ENCODE measurements at places on chromosomes 6 and 20. TPM values are rescaled to one million over a fixed set of nuclear protein-coding genes. Genes with fewer than 3 reads are reported as not detected.

Gene SLC22A7
- not detected for total RNA-seq

Gene SUMO4
- total RNA-seq: 5.4 TPM

Gene RXRB
- 55.6 TPM for total RNA-seq

Gene HLA-DQB1
- total RNA-seq: 2.9 TPM

Gene LHFPL5
- total RNA-seq: not detected

DNA sequence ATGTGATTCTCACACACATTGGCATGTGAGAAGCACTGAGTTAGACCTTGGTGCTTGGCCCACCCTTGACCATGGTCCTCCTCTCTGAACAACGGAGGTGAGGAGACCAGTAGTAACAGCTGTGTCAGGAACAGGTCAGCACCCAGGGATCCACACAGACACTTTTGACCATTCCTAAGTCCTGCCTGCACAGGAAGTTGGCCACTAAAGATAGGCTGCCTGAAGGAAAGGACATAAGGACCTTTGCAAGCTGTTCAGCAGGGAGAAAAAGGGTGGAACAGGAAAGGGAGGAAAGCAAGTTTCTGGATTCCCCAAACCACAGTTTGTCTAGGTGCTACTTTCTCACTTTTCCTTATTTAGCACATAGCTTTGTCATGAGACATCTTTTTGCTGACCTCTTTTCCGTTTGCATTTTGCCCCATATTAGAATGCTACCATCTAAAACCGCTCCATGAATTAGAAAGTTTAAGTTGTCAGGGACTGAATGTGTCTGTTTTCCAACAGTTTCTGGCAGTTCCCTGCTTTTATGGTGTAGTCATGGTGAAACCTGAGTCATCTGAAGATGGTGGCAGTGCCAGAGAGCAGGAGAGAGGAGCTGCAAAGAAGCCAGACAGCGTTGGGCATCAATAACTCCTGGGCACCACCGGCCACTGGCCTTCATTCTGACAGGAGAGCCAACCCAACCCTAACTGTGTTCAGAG is 1.1 kb upstream of the CD109 start:
- peak overlapping the region; percentile 93 for H3K4me3 ChIP-seq
- peaks cover 54% of the 10 kb centered on the region for H3K4me1 ChIP-seq
- peaks cover 29% of the 10 kb centered on the region for H3K36me3 ChIP-seq
- DNase-seq: peak; percentile 25

- peak overlapping the region; percentile 85 for H3K4me3 ChIP-seq
- H3K4me1 ChIP-seq: peaks cover 74% of the 10 kb centered on the region
- peak overlapping the region; percentile 94 for H3K27ac ChIP-seq
- no peaks in the 10 kb centered on the region for H3K27me3 ChIP-seq
- no peaks in the 10 kb centered on the region for H3K36me3 ChIP-seq
Observed at GRCh38 chr6:2853769-2854395, 12.2 kb upstream of the SERPINB1 start.

GRCh38 chr6:163354761-163355425 is 59.6 kb upstream of the QKI start:
- no peaks in the 10 kb centered on the region for H3K4me1 ChIP-seq
- no peak overlapping the region for H3K4me3 ChIP-seq
- no peak overlapping the region for H3K27ac ChIP-seq
- no peak for DNase-seq
- peaks cover 6% of the 10 kb centered on the region for H3K27me3 ChIP-seq

GRCh38 chr20:57263801-57264792 is 2.3 kb downstream of the BMP7 start:
- H3K4me1 ChIP-seq: peaks cover 18% of the 10 kb centered on the region
- peak; percentile 12 for DNase-seq
- H3K4me3 ChIP-seq: peak overlapping the region; percentile 55
- H3K27ac ChIP-seq: no peak overlapping the region
- no peaks in the 10 kb centered on the region for H3K36me3 ChIP-seq

DNA sequence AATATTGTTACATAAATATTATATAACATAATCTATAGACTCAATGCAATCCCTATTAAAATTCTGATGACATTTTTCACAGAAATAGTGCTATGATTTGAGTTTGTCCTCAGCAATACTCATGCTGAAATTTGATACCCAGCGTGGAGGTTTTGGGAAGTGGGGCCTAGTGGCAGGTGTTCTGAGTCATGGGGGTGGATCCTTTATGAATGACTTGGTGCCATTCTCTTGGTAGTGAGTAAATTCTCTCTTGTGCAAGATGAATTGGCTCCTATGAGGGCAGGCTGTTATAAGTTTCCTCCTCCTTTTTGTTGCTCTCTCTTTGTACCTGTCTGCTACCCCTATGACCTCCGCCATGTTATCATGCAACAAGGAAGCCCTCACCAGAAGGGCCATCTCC is 65.8 kb downstream of the SHPRH start:
- no peaks in the 10 kb centered on the region for H3K27me3 ChIP-seq
- peak; percentile 24 for DNase-seq
- H3K4me1 ChIP-seq: no peaks in the 10 kb centered on the region
- no peak overlapping the region for H3K27ac ChIP-seq
- H3K36me3 ChIP-seq: peaks cover 12% of the 10 kb centered on the region

DNA sequence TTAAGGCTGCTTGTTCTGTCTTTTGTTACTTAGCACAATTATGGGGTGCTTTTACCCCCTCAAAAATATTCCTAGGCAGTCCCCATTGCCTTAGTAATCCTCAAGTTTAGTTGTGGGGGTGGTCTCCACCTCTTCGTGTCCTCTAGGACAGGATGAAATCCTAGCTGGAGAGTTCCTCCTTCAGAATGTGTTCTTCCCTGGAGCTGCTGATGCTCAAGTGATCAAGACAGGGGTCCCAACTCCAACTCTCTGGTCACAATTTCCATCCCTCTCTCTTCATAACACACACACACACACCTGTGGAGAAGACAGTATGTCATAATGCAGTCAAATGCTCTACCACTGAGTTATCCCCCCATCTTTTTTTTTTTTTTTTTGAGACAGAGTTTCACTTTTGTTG is 280.7 kb downstream of the UST start:
- H3K36me3 ChIP-seq: peaks cover 3% of the 10 kb centered on the region
- no peaks in the 10 kb centered on the region for H3K27me3 ChIP-seq
- H3K4me3 ChIP-seq: no peak overlapping the region

GRCh38 chr6:163793011-163793983 is 378.8 kb downstream of the QKI start:
- peaks cover 28% of the 10 kb centered on the region for H3K27me3 ChIP-seq
- no peaks in the 10 kb centered on the region for H3K36me3 ChIP-seq
- DNase-seq: peak; percentile 7
- H3K27ac ChIP-seq: no peak overlapping the region
- no peaks in the 10 kb centered on the region for H3K4me1 ChIP-seq

DNA sequence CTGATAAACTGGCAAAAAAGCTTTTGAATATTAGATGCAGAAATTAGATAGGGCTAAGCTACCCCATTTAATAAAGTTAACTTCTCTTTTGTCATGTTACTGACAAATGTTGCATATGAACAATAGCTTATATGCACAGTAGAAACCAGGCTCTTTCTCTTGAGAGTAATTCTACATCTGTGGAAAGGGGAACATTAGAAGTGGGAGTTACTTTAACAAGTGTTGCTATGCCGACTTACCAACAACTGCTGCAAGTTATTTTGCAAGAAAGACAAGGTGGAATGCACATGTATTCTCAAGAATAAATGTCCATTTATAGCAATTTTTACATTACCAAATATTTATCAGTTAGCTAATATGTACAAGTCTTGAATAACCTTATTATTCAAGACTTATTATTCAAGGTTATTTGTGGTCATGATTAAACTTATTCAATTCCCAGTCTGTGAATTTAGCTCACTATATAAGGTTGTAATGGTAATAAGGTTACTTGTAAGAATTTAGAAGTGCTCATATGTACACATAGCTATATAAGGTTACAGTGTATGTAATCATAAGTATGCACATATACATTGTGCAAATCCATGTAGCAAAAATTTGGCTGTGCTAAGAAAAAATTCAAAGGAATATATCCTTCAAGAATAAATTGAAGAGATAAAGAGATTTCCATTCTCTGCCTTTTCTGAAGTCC is 38.3 kb downstream of the ADGRG6 start:
- no peaks in the 10 kb centered on the region for H3K4me1 ChIP-seq
- H3K4me3 ChIP-seq: no peak overlapping the region
- H3K27me3 ChIP-seq: peaks cover 6% of the 10 kb centered on the region

DNA sequence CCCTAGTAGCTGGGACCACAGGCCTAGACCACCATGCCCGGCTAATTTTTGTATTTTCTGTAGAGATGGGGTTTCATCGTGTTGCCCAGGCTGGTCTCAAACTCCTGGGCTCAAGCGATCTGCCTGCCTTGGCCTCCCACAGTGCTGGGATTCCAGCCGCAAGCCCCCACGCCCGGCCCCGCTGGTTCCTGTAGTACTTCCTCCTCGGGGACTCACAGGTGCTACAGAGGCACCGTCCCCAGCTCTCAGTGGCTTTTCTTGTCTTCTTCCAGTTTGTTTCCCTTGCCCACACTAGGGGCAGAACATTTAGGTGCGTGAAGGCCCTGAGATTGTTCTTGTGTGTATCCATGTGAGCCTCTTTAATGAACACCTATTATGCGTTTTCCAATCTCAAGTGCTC is 773 bp upstream of the ZBP1 start:
- DNase-seq: no peak
- H3K27me3 ChIP-seq: peaks cover 8% of the 10 kb centered on the region
- H3K36me3 ChIP-seq: peaks cover 6% of the 10 kb centered on the region
- H3K4me3 ChIP-seq: peak overlapping the region; percentile 79
- peak overlapping the region; percentile 42 for H3K27ac ChIP-seq
- peaks cover 65% of the 10 kb centered on the region for H3K4me1 ChIP-seq
